ENCODE measurements at places on chromosomes 6 and 20.

DNA sequence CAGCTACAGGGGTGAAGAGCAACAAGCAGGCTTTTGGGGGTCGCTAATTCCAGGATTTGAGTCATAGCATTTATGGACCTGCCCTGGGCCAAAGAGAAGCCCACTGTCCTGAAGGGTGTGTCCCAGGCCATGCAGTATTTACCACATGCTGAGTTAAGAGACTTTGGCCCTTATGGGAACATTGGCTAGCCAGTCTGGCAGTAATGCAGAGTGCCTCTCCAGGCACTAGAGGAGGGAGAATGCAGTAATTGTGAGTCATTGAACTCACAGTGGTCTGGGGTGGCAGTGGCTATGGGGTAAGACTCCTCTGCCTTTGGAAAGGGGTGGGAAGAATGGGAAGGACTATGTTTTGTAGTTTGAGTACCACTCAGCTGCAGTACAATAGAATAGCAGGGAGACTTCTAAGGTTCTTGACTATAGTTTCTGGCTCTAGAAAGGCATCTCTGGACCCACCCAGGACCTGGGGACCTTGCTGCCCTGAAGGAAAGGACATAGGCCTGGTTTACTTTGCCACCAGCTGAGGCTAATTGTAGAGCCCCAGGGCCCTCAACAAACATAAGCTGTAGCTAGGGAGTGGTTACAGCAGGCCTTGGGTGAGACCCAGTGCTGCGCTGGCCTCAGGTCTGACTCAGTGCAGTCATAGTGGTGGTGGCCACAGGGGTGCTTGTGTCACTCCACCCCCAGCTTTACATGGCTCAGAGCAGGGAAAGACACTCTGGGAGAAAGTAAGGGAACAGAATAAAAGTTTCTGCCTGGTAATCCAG, 520.9 kb downstream of the HTR1B start:
- no peak for DNase-seq

GRCh38 chr20:51696304-51697071, 71.7 kb downstream of the ATP9A start:
- no peak for DNase-seq

DNA sequence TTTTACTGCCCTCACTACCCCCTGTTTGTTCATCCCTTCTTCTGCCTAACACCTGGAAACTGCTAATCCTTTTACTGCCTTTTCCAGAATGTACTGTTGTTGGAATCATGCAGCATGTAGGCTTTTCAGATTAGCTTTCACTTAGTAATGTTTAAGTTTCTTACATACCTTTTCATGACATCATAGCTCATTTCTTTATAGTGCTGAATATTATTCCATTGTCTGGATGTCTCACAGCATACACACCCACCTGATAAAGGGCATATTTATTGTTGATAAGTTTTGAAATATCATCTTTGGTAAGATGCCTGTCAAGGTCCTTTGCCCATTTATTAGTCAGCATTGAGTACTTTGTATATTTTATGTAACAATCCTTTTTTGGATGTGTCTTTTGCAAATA, 588.2 kb upstream of the NRSN1 start:
- no peak for DNase-seq

DNA sequence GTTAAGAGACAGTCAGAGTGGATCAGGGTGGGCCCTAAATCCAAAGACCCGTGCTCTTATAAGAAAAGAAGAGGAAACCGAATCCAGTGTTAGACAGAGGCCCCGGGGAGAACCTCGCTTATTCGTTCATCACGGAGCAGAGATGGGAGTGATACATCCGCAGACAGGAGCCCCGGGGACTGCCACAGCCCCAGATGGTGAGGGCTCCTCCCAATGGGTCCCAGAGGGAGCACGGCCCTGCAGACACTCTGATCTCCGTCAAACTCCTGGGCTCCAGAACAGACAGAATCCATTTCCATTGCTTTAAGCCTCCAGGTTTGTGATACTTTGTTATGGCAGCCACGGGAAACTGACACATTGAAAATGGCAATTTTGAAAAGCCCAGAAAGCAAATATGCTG, 47.0 kb downstream of the CDH4 start:
- no peak for DNase-seq

DNA sequence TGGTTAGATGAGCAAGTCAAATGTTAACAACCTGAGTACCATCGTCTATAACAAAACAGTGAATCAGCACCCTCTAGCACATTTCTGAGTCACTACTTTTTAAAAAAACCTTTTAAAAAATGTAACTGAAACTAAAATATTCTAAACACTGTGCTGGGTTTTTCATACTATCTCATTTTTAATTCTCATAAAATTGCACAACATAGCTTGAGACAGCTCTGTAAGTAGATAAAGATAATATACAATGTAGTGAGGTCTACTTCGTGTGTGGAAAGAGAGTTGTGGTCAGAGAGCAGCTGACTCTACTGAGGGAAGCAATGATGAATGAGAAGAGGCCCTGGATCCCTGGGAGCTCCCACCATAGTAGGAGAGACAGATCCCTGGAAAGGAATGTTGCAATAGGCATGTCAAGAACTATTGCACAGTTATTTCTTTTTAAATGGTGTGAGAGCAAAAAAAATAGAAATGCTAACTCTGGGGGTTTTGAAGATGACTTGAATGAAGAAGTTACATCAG, 13.6 kb upstream of the CALHM6 start:
- DNase-seq: no peak

GRCh38 chr6:56335726-56336125, 88.3 kb upstream of the COL21A1 start:
- DNase-seq: no peak

DNA sequence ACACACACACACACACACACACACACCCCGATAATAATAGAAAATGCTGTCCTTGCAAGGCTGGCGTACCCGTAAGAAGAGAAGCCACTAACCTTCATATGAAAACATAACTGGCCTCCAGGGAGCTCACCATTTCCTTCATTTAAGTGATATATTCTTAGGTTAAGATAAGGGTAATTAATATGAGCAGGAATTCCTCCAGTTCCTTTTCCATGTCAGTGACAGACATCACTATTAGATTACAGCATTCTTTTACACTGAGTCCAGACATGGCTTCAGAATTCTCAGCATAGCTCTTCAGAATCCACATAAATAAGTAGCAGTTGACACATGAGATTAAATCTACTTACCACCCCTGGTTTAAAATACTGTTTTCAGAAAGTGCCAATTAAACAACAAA, 121.9 kb downstream of the SIM1 start:
- no peak for DNase-seq

DNA sequence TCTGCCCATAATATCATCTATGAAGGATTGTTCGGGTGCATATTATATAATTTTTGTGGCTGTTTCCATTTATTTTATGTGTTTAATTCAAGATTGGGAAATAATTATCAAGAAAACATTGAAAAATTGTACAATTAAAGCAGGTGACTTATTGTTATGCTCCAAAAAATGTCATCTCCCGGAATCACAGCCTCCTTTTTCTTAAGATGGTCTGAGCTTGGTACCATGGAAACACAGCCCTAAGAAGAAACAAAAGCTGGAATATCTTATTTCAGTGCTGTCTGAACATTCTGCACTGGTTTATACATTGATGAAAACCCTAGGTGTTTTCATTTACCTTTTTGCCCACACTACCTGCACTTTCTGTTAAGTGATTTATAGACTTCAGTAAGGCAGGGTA, 367.2 kb downstream of the ARHGAP18 start:
- no peak for DNase-seq

- DNase-seq: no peak
Measured at GRCh38 chr6:102398788-102399390, 1005.4 kb downstream of the GRIK2 start.

DNA sequence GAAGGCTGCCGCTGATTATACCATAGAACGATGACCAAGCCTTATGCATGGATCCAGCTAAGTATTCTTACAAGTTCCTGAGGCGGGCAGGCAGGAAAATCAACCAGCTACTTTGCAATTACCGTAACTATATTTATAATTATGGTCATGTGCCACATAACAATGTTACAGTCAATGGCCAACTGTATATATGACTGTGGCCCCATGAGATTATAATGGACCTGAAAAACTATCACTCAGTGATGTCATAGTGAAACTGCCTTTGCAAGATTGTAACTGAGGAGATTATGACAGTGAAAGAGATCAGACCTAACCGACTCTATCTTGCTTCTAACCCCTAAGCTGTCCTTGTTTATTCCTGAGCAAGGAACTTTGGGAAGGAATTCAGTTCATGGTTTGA, 33.1 kb upstream of the FAM135A start:
- DNase-seq: no peak

DNA sequence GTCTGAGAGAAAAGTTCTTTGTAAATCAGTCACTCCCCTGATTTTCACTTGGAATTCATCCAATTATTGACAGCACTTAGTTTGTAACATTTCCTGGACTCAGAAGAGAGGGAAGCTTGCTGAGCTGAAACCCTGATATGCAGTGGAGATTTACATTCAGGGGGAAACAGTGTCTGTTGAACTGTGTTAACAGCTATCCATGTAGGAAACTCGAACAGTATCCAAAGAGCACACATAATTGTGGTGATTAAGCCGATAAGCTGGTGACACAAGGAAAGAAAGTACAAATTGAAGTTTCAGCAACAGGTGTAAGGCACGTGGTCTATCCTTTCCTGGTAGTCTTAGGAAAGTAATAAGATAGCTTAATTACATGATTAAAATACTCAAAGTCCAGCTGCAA, 78.1 kb upstream of the FLRT3 start:
- DNase-seq: no peak

DNA sequence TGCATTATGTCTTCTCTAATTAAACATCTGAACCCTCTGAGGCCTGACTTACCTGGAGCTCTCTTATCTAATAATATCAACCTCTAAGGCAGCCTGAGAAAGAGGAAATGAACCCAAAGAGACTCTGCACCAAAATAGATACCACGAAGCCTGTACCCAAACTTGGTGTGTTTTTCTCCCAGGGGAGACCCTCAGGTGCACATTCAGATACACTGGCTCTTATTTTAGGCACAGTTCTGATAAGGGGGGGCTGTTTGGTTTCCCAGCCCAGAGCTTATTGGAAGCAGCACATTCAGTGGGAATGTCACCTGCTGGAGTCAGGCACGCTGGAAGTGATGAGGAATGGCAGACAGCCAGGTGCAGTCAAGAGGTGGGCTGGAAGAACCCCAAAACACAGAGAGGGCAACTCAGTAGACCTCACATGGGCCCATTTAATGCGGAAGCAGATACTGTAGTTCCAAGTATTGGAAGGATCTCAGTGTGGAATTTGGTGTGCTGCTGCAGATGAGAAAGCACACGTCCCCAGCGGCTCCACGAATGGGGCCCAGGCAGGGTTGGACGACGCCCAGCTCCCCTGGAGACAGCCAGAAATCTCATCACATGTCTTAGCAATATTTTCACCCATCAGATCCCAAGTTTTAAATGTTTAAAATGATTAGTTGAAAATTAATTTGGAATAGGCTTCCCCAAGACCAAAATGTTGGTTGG, 9.7 kb upstream of the CCR6 start:
- DNase-seq: no peak

DNA sequence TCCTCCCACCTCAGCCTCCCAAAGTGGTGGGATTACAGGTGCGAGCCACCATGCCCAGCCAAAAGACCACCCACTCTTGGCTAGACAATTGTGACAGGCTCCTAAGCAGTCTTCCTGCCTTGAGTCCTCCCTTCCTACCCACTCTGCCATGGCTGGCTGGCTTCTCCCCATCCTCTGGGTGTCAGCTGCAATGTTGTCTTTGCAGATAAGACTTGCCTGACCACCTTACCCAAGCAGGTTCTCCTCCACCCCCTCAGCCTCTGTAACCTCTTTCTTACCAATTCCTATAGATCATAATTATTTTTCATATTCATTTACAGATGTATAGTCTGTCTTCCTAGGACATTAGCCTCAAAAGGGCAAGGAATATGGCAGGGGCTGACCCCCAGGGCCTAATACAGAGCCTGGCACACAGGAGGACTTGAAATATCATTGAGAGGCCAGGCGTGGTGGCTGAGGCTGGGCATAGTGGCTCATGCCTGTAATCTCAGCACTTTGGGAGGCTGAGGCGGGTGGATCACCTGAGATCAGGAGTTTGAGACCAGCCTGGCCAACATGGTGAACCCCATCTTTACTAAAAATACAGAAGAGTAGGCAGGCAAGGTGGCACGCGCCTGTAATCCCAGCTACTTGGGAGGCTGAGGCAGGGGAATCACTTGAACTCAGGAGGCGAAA, 28.7 kb upstream of the SPAG4 start:
- no peak for DNase-seq

- DNase-seq: no peak
Measured at GRCh38 chr6:142474531-142475289, 172.9 kb downstream of the ADGRG6 start.

GRCh38 chr6:25154034-25154596, 125.1 kb upstream of the CARMIL1 start:
- DNase-seq: no peak

DNA sequence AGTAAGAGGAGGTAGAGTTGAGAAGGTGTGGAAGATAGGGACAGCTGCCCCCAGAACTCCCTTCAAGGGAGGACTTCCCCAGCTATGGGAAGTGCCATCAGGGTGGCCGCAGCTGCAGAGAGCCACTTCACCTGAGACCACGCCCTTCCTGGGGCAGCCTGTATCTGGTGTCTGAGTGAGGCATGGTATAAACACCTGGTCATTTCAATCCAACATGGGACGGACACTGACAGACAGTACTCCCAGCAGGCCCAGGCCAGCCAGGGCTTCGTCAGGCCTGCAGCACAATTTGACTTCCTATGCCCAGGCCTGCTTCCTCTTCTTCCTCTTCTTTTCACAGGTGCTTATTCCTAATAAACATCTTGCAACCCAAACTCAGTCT, 4.5 kb downstream of the SOX12 start:
- no peak for DNase-seq

- DNase-seq: no peak
Measured at GRCh38 chr6:106557837-106558236, 71.5 kb downstream of the RTN4IP1 start.

GRCh38 chr6:42025845-42026243, 24.5 kb upstream of the TAF8 start:
- no peak for DNase-seq

DNA sequence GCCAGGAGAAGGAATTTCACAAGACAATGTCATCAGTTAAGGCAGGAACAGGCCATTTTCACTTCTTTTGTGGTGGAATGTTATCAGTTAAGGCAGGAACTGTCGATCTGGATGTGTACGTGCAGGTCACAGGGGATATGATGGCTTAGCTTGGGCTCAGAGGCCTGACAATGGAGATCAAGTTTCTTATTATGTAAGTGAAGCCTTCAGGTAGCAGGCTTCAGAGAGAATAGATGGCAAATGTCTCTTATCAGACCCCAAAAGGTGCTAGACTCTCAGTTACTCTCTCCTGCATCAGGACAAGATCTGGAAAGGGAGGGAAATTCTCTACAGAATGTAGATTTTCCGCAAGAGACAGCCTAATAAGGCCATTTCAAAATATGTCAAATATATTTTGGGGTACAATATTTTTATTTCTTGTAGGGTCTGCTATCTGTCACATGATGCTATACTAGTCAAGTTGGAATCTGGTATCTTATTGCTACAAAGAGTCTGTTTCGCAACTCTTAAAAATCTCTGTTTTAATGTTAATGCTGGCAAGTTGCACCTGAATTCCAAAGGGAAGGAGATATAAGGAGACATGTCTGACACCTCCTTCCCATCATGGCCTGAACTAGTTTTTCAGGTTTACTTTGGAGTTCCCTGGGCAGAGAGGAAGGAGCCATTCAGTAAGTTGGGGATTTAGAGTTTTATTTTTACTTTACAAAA, 48.8 kb downstream of the TRDN start:
- DNase-seq: no peak

- DNase-seq: no peak
Measured at GRCh38 chr6:56640374-56640773, 2.3 kb downstream of the DST start.

- peak; percentile 16 for DNase-seq
Measured at GRCh38 chr6:5619249-5619648, 357.9 kb downstream of the FARS2 start.

GRCh38 chr20:57133926-57134650, 132.4 kb downstream of the BMP7 start:
- no peak for DNase-seq
